ENCODE measurements at places on chromosomes 6 and 20.

- DNase-seq: peak; percentile 43
Observed at GRCh38 chr6:143775336-143775735, 67.8 kb upstream of the LTV1 start.

DNA sequence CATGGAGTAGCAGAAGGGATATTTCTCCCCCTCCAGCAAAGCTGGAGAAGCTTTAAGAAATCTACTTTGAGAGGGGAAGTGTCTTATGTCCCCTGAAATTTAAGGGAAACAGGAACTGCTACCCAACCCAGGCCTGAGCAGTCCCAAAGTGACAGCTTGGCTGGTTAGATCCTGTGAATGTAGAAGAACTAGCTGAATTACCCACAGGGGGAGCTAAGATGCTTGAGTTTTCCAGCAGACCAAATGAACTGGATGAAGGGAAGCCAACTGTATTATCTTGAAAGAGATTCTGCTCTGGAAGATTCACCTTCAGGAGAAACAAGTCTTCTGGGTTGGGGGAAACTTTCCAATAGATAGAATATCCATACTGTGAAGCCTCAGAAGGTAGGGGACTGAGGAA, 303.3 kb upstream of the MMS22L start:
- no peak for DNase-seq

DNA sequence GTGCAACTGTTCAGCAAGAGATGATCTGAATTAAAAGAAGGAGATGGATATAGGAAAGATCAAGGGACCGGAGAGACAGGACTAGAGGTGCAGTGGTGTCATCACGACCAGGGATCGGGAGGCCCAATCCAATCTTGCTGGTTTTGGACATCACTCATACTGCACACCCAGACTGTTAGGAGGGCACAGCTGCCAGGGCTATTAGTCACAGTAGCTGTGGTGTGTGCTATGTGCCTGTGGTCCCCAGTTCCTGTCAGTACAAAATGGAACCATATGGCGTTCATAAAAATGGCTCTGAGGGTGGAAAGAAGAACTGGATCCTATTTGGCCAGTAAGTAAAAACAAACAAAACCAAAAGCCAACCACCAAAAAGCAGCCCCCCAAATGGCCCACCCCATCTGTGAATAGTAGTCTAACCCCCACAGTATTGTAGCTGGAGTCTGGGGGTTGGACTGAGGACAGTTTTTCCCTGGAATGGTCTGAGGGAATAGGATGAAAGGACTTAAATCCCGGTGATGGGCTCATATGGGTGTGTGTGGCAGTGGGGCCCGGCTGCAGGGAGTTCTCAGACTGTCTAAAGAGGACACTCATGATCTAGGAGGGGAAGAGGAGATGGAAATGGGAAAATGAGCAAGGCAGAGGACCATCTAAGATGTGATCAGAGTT, 9.3 kb upstream of the NNAT start:
- DNase-seq: no peak

DNA sequence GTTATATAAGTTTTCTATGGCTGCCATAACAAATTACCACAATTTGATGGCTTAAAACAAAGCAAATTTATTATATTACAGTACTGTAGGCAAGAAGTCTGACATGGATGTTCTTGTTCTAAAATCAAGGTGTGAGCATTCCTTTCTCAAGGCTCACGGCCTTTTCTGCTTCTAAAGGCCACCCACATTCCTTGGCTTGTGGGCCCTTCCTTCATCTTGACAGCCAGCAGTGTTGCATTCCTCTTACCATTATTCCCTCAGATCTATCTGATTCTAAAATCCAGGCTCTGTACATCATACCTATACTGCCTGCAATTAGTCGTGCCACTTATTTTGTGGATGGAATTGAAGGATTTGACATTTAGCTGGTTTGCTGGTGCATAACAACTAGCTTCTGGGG, 3.6 kb downstream of the CNBD2 start:
- no peak for DNase-seq

DNA sequence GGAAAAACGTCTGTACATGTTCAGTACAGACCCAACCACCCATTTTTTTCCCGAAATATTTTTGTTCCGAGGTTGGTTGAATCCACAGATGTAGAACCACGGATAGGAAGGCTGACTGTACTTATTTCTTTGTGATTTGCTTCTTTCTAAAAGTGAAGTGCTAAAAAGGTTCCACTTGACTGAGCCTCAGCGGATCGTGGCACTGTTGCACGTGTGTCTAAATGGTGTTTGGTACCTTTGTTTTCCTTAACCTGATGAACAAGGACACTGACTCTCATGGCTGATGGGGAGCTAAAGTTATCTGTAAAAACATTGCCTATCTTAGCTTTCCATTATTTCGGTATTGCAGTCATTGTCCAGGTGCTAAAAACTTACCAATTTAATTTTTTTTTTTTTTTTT, 6.2 kb downstream of the BPHL start:
- DNase-seq: no peak

DNA sequence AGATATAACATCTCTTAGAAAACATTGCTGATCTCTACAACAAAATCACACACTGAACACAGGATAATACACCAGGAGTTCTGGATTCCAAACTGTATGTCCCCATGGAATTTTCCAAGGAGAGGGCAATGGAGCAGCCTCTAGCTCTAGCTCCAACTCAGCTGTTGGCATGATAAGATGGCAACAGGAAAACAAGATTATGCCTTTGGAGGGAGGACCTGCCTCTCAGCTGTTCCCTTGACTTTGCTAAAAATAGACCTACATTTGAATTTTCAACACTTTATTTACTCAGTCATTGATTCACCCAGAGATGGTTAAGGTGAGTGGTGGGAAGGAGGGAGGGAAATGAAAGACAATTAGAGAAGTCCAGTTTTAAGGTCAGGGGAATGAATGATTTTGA, 246.7 kb downstream of the ALDH8A1 start:
- no peak for DNase-seq

DNA sequence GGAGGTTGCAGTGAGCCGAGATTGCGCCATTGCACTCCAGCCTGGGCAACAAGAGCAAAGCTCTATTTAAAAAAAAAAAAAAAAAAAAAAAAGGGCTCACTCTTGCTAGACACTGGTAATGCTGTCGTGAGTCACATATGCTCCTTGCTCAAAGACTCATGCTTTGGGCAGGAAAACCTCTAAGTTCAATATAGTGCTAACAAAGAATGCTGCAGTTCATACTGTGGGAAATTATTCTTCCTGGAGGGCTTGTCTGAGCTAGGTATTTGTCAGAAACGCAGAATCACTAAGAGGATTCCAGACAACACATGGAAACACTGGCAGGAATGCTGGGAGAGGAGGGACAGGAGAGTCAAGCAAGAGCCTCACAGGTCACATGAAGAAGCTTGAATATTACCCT, 2.3 kb upstream of the LYRM2 start:
- no peak for DNase-seq

DNA sequence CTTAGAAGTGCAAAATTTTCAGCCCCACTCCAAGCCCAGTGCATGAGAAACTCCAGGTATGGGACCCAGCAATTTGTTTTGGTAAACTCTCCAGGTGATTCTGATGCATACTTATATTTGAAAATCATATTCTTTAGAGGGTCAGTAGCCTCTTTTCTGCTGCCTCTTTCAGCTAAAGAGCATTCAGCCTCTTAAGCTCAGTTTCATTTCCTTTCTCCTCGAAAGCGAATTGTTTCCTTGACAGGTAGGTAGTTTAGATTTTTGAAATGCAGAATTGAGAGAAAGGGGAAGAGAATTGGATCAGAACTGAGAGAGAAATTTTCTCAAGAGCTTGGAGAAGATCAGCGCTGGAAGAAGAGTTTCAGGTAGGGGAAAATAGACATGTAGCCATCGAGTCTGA, 995.8 kb upstream of the FLRT3 start:
- DNase-seq: no peak

DNA sequence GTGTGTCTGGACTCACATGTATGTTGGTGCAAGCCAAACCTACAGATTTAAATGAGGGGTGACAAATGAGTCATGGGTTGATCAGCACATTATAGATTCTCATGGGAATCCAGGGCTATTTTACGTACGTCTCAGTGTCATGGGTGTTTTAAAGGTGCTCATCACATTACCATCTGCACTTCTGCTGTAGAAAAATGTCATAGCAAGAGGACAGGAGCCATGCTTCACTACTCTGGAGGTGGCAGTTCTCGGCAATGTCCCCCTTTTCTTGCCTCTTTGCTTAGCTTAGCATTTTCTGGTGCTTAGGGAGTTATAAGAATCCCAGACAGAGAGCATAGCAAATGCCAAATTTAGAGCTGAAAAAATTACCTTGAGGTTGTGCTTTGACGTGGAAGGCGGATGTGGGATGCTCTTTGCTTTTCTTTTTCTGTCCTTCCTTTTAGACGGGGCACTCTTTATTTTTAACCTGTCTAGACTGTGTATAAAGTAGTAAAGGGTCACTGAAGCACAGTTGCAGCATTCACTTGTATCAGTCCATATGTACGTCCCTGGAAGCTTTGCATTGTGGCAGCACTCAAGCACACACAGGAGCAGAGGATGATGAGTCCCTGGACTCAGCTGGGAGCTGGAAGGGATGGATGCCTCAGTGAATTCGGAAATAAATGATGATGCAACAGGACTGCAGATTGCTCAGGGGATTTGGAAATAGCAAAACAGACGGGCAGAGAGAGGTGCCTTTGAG, 139.7 kb downstream of the SYNDIG1 start:
- no peak for DNase-seq

DNA sequence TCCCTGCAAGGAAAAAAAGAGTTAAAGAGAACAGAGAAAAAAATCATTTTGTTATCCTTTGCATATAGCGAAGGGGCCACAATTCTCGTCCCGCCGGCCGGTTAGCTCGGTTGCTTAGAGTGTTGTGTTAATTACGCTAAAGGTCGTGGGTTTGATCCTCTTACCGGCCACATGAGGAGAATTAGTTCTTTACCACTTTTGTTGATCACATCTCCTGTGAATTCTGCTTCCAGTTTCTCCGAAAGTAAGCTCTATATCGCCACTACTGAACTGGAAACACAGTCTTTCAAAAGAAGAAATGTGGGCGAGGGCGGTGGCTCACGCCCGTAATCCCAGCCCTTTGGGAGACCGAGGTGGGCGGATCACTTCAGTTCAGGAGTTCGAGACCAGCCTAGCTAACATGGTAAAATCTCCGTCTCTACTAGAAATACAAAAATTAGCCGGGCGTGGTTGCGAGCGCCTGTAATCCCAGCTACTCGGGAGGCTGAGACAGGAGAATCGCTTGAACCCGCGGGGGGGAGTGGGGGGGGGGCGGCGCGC, 13.4 kb downstream of the PRSS16 start:
- no peak for DNase-seq

GRCh38 chr6:93454533-93454932, 35.2 kb upstream of the EPHA7 start:
- DNase-seq: no peak

GRCh38 chr20:24773168-24773567, 175.9 kb upstream of the CST7 start:
- DNase-seq: no peak

GRCh38 chr20:54063992-54064676, 6.3 kb downstream of the BCAS1 start:
- DNase-seq: no peak

- DNase-seq: no peak
Observed at GRCh38 chr6:156676721-156677120, 100.5 kb upstream of the ARID1B start.

- no peak for DNase-seq
Observed at GRCh38 chr6:137044366-137045221, at the start of gene IL20RA. IL20RA (minus strand) TSS chr6:137044965; CDS start chr6:137044728, 237 bp downstream.

DNA sequence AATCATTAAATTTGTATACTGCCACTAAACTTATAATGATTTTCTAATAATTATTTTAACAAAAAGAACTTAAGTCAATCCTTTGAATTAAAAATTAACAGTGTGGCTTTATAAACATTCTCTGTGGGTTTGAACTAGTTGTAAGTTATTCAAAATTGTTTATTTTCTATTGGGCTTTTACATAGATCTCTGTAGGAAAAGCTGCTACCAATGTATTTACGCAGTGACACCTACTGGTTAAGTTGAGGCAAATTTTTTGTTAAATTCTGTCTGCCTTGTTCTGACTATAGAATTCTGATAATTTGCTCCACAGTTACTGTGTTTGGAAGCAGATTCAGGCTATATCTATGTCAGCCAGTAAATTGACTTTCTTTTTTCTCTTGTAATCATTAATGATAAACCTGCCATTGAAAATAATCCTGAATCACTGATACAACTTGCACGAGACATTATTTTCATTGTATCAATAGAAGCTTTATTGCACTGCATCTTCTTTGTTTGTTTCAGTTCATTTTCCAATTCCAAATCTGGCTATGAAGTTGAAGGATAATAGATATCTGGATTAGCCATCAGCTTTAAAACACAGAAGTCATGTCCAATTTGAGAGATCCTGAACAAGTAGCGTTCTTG, 66.0 kb upstream of the UTRN start:
- DNase-seq: peak; percentile 23

DNA sequence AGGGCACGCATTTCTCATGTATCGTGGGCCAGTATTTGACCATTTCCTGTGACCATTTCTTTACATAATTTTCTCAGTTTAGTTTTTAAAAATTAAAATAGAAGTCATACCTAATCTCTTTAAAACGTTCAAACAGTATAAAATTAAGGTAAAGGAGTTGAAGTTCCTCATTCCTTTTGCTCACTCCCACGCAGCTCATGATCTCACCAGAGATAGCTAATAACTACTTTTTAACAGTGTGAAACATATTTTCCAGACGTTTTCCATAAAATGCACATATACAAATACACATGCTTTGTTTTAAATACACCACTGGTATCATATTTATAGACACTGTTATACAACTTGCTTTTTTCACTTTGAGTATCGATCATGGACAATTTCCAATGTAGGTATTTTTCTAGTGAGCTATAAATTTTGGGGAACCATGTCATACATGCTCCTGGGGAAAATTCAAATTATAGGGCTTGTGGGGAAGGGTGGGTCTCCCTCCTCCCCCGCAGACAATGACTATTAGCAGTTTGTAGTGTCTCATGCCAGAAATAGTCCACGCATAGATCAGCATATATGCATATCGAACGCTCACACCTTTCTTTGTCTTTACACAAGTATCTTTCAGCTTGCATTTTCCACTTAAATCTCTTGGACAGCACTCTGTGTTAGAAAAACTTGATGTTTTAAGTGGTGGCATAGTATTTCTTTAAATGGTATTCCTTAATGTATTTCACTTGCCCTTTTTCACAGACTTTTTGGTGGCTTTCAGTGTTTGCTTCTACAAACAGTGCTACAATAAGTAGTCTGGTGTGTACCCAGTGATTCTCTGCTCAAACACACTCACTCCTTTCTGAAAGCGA, 145.5 kb upstream of the ZNF217 start:
- no peak for DNase-seq

GRCh38 chr20:3701061-3701998, 11.1 kb downstream of the SIGLEC1 start:
- no peak for DNase-seq

DNA sequence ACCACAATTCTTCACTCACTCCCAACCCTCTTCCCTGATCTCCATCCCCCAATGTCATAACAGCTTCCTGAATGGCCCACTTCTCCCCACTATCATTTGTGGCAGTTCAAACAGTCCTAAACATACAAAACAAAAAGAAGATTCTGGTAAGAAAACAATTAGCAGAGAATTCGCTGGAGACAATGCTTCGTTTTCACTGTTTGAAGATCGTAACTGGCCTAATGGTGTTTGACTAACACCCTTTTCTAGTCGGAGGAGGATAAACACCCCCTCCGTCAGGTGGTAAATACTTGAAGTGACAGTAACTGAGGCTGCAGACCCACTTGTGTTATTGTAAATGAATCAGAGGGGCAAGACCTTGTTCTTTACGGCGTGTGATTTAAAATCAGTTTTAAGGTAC, 3.8 kb downstream of the EYA2 start:
- no peak for DNase-seq

- DNase-seq: no peak
Observed at GRCh38 chr6:138087593-138088325, 19.5 kb downstream of the PERP start.

GRCh38 chr6:106939848-106940247, 34.7 kb downstream of the CD24 start:
- no peak for DNase-seq
